ENCODE measurements at places on chromosomes 16 and 17.

GRCh38 chr16:20720251-20720650, 21.4 kb downstream of the THUMPD1 start:
- DNase-seq = no peak

DNA sequence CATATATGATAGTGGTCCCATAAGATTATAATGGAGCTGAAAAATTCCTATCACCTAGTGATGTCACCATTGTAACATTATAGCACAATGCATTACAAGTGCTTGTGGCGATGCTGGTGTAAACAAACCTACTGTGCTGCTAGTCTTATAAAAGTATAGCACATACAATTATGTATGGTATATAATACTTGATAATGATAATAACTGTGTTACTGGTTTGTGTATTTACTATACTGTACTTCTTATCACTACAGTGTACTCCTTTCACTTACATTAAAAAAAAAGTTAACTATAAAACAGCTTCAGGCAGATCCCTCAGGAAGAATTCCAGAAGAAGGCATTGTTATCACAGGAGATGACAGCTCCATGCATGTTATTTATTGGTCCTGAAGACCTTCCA, 122.0 kb upstream of the NACA2 start:
- DNase-seq = no peak

GRCh38 chr17:30212750-30213149, 22.7 kb downstream of the SLC6A4 start:
- no peak for DNase-seq

DNA sequence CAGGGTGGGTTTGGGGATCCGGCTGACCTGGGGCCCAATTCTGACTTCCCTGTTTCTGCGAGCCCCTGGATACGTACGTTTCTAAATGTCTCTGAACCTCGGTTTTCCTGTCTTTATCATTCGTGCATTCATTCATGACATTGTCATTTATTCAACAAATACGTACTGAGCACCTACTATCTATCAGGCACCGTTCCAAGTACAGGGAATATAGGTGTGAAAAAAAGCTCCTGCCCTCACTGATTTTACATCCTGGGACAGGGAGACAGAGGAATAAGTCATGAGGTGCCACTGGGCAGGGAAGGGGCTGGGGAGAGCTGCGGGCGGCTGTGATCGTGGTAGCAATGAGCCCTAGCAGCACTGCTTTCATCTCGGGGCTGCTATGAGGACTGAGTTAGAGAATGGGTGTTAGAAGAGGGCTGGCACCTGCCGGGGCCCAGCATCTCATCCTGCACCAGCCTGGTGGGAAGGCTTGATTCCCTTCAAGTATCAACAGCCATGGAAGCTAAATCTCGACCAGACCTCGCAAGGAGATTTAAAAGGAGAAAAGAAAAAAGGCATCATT, 88.3 kb upstream of the DNAH17 start:
- DNase-seq = no peak

DNA sequence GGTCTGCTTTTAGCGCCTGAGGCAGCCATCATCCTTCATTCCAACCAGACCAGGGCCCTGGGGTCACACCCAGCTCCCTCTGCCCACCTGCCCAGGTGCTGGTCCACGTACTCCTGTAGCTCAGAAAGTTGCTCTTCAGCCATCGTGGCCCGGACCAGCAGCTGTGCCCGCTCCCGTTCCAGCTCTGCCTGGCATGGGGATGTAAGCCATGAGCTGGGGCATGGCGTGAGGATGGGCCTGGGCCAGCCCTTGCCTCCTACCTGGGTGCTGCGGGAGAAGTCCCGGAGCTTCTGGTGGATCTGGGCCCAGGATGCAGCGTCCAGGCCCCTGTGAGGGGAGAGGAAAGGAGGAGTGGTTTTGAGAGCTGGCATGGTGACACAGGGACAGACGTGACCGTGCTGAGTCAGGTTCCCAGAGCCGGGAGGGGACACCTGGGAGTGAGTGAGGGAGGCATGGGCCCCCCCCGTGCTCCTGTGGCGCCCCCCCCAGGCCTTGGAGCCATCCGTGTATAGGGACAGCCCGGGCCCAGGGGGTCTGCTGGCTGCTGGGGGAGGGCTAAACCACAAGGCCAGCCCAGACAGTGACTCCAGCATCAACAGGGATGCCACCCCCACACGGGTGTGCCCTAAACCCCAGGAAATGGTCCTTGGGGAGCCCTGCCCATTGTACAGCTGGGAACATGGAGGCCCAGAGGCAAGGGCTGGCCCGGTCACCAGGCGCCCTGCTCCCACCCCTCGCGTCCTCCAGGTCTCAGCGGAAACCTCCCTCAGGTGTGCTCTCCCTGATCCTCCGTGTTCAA, 2.1 kb downstream of the ANTKMT start:
- no peak for DNase-seq

All from renal pelvis (tissue), 12 donors.